ENCODE measurements at places on chromosomes 2 and 18. TPM values are rescaled to one million over a fixed set of nuclear protein-coding genes. Genes with fewer than 3 reads are reported as not detected.

- DNase-seq, result no peak
Measured at GRCh38 chr2:12506846-12507245, 209.9 kb upstream of the TRIB2 start.

The CCDC148 gene
- 5.4 TPM for polyA plus RNA-seq

DNA sequence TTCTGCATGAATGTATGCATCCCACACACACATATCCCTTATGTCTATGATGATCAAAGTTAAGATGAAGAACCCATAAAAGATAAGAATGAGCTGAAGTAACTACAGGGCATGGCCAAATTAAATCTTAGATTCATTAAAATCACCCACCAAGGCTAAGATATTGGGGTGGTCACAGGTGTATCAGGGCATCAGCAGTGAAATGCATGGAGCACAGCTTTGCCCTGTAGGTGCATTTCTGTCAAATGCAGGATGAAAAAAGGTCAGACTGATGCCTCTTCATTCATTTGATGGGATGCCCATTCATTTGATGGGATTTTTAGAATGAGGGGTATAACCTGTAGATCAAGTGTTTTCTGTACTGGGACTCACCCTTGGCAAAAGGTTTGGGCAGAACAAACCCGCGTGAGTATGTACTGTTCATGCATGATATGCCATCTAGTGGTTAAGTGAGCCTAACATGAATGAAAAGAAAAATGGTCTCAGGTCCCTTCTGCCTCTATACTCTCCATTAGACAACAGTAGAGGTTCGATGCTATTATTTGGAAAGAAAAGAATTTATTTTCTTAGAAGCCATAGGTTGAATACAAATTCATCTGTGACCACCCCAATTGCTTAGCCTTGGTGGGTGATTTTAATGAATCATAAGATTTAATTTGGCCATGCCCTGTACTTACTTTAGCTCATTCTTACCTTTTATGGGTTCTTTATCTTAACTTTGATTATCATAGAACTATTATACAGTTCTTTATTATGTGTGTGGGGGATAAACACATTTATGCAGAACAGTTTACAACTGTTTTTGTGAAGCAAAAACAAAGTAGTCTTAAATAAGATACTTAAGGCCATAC, 43.2 kb upstream of the NOSTRIN start:
- peak; percentile 43 for DNase-seq

GRCh38 chr2:46148369-46148736, 148.9 kb upstream of the EPAS1 start:
- DNase-seq, result no peak

- no peak for DNase-seq
Measured at GRCh38 chr18:68893354-68893753, 95.5 kb downstream of the CCDC102B start.

GRCh38 chr2:219684721-219685689, 57.6 kb downstream of the SLC4A3 start:
- DNase-seq, result no peak

The HOXD8 gene
- 1.5 TPM for polyA plus RNA-seq

GRCh38 chr2:117745537-117745936, 69.0 kb upstream of the DDX18 start:
- DNase-seq, result no peak

DNA sequence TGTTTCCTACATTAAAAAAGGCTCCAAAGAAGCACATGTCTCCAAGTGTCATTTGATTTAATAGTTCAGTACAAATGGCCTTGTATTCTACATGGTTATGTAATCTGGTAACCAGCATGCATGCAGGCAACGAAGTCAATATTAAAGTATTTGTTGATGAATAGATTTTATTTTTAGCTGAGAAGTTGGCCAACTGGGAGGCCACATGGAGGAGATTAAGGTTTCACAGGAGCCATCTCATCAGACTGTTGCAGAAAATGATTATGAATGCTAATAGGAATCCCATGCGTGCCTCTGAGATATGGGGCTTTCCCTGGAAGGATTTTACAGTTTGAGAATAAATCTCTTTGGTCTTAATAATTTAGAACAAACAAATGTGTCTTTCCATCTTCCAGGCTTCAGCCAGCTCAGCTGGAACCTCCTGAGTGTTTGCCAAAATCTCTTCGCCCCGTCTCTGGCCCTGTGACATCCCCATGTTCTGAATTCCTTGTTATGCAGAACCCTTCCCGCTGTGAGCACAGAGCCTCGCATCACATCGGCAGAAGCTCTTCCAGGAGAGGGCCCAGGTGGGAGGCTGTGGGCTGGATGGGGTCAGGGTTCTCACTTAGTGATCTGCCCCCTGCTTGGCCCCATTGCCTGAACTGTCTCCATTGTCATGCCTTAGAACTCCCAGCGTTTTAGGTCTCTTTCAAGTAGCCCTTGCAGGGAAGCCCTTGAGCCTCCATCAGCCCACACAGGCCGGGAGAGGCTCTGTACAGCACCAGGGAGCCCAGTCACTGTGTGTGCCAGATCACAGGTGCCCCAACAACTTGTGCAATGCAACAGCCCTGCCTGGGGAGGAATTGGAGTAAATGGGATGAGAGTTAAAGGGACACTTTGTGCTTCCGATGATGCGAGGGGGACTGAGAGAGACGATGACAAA, 190.5 kb upstream of the TWIST2 start:
- DNase-seq, result no peak

The GALNT13 gene
- polyA plus RNA-seq, result 3.5 TPM

The KCNG2 gene
- 0.20 TPM for polyA plus RNA-seq

The TNFAIP6 gene
- polyA plus RNA-seq, result 2.4 TPM

DNA sequence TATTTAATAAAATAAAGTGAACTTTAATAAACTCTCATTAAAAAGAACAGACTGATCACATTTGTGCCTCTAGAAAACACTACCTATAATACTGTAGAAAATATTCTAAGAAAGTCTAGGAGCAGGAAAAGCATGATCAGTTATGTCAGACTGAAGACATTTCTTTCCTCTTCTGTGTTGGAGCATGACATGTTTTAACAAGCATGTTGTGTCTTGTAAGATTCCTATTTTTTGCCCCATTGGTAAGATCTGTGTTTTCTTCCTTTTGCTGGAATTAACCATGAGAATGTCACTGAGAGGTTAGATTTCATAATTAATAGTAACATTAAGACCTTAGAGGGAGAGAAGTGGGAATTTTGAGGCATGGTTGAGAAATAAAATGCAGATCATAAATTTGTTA, 27.7 kb downstream of the LAMA3 start:
- DNase-seq, result no peak

The CABLES1 gene
- polyA plus RNA-seq, result 73.6 TPM
